ENCODE measurements at places on chromosomes 16 and 17.
A peak's percentile ranks its signal among the peaks of the same experiment; 100 is the strongest.

DNA sequence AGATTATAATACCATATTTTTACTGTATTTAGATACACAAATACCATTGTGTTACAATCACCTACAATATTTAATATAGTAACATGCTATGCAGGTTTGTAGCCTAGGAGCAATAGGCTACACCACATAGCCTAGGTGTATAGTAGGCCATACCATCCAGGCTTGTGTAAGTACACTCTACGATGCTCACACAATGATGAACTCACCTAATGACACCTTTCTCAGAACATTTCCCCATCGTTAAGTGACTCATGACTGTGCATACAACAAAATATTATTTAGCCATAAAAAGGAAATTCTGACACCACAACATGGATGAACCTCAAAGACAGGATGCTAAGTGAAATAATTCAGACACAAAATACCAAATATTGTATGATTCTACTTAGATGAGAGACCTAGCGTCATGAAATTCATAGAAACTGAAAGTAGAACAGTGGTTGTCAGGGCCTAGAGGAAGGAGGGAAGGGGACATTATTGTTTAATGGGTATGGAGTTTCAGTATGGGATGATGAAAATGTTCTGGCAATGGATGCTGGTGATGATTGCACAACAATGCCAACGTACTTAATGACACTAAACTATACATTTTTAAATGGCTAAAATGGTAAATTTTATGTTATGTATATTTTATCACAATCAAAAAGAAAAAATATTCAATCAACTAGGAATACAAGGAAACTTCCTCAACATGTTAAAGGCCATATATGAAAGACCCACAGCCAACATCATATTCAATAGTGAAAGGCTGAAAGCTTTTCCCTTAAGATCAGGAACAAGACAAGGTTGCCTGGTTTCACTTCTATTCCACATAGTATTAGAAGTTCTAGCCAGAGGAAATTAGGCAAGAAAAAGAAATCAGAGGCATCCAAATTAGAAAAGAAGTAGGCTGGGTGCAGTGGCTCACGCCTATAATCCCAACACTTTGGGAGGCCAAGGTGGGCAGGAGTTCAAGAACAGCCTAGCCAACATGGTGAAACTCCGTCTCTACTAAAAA is 5.9 kb upstream of the C16orf87 start:
- no peak for DNase-seq

GRCh38 chr16:57629516-57630406 is 1.3 kb downstream of the ADGRG1 start:
- DNase-seq, result no peak

DNA sequence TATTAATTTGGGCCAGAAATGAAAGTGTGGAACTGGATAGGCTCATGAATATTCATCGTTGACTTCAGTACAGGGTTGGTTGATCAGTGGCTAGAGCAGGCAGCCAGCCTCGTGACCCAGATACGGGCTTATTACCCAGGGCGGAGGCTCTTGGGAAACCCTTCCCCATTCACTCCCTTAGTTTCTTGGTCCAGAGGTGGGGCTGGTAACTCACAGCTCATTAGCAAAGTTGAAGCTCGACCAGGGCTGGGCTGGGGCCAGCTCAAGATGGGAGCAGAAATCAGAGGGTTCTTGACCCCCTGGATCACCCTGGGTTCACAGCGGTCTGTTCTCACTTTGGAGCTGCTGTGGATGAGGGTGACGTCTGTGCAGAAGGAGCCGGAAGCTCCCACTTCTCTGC is 44.6 kb upstream of the GSE1 start:
- peak; percentile 33 for DNase-seq

- no peak for DNase-seq
Observed at GRCh38 chr17:44496815-44497214, 6.4 kb downstream of the GPATCH8 start.

GRCh38 chr16:88634141-88634993 is 4.0 kb upstream of the IL17C start:
- DNase-seq, result peak; percentile 63

GRCh38 chr16:59759296-59759695 is 1025.2 kb upstream of the GOT2 start:
- DNase-seq, result no peak

DNA sequence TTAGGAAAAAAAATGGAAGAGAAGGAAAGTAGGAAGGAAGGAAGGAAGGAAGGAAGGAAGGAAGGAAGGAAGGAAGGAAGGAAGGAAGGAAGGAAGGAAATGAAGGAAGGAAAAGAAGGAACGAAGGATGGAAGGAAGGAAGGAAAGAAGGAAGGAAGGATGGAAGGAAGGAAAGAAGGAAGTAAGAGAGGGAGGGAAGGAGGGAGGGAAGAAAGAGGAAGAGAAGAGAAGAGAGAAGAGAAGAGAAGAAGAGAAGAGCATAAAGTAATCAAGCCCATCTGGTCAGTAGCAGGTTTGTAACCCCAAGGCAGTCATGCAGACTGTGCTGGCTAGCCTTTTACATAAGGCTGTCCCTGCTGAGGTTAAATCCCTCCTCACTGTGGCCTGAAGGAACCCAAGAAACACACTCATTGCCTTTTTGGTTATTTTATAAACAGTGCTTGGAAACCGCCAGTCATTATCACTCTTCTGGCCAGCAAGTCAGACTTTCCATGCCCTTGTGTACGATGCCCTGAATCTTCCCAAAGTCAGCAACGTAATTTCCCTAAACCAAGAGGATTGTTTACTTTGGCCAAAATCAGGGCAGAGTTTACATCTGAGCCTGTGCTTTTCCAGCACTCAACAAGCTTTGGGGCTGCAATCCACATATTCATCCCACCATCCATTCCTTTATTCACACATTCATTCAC is 409.6 kb upstream of the MAF start:
- DNase-seq, result no peak

DNA sequence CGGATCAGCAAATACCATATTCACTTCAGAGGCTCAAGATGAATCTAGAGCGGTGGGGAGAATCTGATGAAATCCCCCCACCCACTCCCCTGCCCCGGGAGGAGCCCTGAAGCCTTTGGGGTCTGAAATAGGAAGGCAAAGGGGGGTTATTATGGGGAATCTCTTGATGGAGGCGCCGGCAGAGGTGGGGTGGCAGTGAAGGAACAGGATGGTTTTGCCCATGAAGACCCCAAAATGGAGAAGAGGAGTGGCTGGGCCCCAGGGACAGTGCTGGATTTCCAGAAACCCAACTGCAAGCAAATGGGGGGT is 637 bp downstream of the WNT3 start:
- no peak for DNase-seq

DNA sequence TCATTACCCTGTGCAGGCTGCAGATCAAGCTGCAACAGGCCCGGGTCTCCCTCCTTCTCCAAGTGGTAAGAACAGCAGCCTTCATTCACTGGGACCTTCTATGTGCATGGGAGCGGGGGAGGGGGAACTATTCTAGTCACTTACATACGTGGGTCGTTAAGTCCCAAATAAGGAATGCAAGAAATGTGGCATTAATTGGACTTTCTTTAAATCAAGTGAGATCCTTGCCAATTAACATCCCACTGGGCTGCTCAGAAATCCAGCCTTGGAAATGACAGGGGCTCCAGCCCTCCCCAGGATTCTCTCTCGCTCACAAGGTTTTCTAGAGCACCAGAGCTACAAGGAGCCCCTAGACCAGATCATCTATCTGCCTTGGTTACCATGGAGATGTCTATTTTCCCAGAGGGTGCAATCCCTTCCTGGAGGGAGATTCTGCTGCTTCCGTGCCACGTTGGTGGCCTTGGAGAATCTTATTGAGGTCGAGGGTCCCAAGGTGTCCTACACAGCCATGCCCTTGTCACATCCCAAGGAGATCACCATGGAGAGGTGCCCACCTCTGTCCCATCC is 5.2 kb upstream of the EIF1 start:
- no peak for DNase-seq

- no peak for DNase-seq
Observed at GRCh38 chr17:64219571-64219970, 43.5 kb downstream of the TEX2 start.

DNA sequence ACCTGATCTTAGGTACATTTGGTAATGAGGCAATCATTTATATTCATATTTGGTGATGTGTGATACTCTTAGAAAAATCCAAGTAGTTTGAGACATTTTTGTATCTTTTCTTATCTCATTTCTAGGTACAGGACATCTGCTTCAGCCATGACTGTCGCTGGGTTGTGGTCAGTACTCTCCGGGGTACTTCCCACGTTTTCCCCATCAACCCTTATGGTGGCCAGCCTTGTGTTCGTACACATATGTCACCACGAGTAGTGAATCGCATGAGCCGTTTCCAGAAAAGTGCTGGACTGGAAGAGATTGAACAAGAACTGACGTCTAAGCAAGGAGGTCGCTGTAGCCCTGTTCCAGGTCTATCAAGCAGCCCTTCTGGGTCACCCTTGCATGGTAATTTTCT is 312.2 kb downstream of the BCAS3 start:
- DNase-seq, result no peak

DNA sequence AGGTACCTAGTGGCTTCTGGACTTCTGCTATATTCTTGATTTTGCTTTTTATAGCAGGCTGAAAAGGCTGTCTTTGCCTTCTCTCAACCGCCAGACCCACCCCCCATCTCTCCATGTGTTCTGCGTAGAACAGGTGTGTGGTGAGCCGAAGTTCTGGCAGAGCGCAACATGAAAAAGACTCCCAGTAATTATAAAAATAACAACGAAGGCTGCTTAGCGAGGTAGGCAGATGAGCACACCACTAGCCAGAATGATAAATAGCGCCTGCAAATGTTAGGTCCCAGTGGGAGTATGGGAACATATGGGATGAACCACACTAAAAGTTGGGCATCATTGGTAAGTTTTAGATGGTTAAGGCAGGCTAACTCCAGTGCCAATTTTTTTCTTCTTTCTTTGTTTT is 14.0 kb upstream of the RBFOX1 start:
- DNase-seq, result no peak

DNA sequence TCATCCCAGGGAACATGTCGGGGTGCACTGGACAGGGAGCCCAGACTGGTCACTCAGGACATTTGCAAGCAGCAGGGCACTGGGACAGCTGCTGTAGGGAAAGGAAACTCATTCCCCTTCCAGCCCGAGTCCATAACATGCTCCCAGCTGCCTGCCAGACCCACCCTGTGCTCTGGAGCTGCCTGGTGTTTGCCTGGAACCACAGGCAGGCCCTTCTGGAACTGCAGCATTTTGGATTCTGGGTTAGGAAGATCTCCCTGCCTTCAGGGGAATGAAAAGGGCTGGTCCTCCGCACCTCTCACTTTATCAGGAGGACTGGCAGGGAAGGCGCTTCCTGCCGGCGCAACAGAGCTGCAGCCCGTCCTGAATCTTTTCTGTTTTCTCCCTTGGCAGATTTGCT is 41.2 kb downstream of the MEAK7 start:
- DNase-seq, result no peak

- DNase-seq, result no peak
Observed at GRCh38 chr16:3121851-3122467, 9.6 kb downstream of the ZNF205 start.

- no peak for DNase-seq
Observed at GRCh38 chr16:5024632-5025031, 9.1 kb downstream of the NAGPA start.

DNA sequence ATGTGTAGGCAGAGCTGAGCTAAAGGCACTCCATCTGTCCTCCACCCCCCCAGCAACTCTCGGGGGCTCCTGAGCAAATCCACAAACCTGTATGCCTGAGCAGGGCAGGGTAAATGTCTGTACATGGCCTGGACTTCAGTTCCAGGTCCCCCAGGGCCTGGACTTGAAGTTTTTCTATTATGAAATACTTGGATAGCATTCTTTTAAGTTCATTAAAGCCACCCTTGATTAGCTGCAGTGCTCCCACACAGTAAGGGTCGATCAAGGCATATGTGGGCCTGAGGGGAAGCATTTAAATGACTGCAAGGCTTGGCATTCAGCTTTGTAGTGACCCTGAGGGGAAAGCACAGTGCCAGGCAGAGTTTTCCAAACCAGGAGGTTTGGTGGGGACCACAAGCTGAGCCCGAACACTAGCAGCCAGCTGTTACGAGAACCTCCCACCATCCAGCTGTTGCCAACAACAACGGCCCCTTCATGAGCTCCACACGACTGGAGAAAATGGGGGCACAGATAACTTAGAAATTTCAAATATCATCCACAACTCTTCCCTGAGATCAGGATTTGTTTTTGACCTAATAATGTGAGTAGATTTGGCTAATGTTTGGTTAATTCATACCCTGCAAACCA is 6.7 kb downstream of the FAM117A start:
- DNase-seq, result no peak

DNA sequence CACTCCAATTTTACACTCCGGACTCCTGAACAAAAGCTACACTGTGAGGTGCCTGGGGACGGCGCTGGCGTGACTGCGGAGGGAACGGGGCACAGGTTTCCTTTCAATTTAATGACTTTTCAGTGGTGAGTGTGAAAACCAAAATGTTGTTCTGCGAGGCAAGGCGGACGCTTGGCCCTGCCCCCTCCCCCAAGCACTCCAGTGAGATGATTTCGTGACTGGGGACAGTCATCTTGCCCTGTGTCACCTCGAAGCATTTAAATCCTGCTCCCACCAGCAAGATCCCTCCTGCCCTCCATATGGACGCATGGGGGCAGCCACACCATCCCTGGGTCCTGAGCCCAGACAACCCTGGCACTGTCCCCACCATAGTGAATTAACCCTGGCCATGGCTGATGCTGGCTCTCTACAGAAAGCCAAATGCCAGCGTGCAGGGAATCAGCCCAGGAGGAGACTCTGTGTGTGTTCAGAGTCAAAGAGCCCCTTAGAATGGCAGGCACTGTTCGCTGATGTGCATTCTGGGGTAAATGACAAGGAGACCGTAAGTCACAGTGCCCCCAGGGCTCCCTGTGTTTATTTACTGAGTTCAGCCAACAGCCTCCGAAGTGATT is 41.0 kb downstream of the C16orf95 start:
- DNase-seq, result no peak

GRCh38 chr16:3874794-3875692 is 5.5 kb downstream of the CREBBP start:
- no peak for DNase-seq

DNA sequence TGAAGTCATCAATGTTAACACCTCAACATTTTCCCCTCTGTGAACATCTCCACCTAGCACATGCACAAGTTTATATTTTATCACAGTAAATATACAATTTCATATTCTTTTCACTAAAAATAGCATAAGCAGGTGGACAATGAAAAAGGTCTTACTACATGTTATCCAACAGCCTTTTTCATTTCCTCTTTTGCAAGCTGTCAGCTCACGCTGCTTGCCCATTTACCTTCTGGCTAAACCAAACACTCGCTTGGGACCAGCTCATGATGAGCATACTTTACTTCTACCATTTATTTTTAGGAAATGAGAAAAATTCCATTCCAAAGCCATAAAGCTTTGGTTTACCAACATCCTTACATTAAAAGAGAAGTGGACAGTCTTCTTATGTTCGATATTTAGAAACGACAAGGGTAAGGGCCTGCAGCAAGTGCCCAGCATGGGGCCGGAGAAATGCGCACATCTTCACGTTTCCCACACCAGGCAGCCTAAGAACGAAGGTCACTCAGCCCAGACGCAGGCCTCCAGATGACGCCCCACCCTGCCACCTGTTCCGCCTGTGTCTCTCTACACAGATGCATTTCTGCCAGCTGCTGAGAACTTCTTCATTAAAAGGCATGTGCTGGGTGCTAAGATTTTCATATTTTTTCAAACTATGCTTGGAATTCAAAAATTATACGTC is 13.9 kb downstream of the SNN start:
- peak; percentile 49 for DNase-seq

Measured in CD4-positive, alpha-beta T cell treated with Interferon gamma for 1 hour (primary cell).